ENCODE measurements at places on chromosomes 6 and 20. TPM values are rescaled to one million over a fixed set of nuclear protein-coding genes. Genes with fewer than 3 reads are reported as not detected.

GRCh38 chr20:12786276-12786675 is 222.5 kb upstream of the SPTLC3 start:
- peak; percentile 16 for DNase-seq

MRPL14 gene
- 37.7 TPM for polyA plus RNA-seq

RNGTT gene
- polyA plus RNA-seq: 10.5 TPM

DNA sequence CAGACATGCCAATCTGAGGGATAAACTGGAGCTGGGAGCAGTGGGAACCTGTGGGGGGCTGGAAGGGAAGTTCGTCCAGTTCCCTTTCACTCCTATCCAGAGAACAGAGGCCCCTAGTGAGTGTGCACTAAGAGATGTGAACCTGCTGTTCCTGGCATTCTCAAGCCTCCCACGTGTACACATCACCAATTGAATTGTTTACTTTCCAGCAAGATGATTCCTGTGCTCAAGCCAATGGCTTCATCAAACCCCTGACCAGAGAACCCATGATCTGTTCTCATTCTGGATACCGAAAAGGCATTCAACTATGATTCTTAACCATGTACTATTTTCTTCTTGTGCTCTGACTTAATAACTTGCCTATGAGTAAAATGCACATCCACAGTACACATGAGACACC is 10.2 kb upstream of the SLC22A3 start:
- DNase-seq: no peak

DNA sequence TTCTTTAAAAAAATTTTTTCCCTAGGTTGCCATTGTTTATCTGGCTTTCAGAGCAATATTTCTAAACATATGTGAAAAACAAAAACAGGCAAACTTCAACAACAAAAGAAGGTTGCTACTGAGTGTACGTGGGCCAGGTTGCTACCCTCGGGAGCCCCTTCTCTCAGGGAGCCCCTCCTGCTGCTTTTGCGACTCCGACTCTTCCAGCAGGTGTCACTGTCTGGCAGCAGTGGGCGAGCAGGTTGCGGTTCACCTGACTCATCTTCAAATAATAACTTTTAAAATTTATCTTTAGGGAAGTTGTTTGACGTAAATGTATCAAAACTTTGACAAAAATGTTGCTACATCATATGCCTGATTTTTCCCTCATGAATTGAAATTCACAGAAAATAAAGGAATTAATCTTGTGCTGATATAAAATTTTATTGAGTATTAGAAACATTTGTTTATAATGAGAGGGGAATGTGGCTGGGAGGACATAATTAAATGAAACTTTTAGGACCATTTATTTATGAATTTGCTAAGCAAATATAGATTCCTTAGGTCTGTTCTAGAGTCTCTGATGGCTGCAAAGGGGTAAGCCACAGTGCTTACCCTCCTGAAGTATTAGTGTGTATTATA is 138.8 kb downstream of the HIVEP1 start:
- DNase-seq: no peak

- DNase-seq: no peak
Measured at GRCh38 chr20:46111028-46111835, 6.9 kb upstream of the CD40 start.

SH3BGRL2 gene
- 6.4 TPM for polyA plus RNA-seq

All from hindlimb muscle (tissue), 1 donor.